Fibroblast of skin of scalp (primary cell): ENCODE measurements at places on chromosomes 11 and 22.

DNA sequence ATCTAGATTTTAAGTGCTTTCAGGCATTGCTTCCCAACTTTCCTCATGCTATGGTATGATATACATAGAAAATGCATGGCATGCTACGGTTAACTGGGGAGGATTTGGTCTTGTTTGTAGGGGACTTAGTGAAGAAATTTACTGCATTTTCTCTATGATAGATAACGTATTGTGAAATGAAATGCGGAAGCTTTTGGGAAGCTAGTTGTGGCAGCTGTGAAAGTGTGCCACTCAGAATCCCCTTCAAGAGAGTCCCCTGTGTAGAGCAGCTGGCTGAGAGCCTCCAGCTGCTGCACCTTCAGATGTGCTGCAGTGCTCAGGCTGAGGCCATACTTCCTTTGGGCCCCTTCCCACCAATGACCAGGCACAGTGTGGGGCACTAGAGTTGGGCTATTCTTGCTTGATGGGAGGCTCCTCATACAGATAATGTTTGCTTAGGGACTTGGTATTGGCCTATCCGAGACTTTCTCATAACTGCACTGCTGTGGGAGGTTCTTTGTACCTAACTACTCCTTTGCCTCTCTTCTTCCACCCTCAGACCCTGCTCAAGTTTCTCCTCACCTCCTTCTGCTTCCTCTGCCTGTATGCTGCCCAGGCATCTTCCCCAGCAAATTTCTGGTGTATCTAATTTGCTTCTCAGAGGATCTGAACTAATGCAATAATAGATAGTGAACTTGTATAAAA is 67.3 kb downstream of the HIPK3 start:
- no peak for DNase-seq

DNA sequence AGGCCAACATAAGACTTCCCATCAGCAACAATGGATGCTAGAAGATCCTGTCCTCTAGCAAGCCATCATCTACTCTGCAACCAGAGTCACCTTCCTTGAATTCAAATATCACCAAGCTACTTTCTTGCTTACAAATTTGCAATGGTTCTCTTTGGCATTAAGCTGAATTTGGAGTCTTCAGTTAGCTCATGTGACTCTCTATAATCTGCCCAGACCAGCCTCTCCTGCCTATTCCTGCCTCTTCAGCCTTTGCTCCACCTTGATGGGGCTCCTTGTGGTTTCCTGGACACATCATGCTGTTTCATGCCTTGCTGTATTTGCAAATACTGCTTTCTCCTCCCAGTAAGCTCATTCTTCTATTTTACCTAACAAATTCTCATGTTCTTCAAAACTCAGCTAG is 82.3 kb downstream of the RASSF10 start:
- DNase-seq: no peak

GRCh38 chr11:69387409-69387885 is 93.5 kb downstream of the MYEOV start:
- DNase-seq: no peak

GRCh38 chr22:46262449-46263215 is 511 bp downstream of the PKDREJ start:
- peak; percentile 60 for DNase-seq

GRCh38 chr22:44520465-44521094 is 22.5 kb upstream of the RTL6 start:
- no peak for DNase-seq

DNA sequence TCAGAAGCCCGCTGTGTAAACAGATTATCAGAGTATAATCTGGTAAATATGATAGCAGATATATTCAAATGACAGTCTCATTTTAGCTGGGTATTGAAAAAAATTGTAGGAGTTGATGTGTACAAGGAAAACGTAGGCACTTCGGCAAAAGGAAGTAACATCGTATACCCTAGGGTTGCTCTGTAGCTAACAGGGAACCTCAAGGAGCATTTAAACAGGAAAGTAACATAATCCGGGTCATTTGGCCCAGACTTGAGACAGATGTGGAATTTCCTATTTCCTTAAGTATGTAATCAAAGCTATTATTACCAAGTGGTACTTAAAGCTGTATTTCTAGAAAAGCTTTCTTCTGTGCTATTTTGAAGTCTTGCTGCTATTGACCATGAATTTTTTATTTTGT is 215.6 kb downstream of the DDX10 start:
- DNase-seq: no peak

DNA sequence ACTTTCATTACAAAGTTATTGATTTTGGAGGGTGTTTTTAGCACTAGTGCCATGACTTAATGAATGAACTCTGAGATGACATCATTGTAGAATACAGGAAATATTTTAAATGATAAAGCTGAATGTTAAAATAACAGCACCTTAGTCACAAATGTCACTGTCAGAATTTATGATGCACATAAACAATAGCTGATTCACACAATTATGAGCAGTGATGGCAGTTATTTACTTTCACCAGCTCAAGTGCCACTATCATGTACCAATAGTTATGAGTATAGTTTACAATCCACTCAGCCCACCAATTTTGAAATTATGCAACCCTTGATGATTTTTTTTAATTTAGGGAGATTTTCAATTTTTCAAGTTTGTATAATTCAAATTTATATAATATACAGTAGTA is 23.0 kb downstream of the SERPING1 start:
- no peak for DNase-seq

- DNase-seq: no peak
These were observed 136.4 kb downstream of the BUD13 start for GRCh38 chr11:116636341-116636929.

DNA sequence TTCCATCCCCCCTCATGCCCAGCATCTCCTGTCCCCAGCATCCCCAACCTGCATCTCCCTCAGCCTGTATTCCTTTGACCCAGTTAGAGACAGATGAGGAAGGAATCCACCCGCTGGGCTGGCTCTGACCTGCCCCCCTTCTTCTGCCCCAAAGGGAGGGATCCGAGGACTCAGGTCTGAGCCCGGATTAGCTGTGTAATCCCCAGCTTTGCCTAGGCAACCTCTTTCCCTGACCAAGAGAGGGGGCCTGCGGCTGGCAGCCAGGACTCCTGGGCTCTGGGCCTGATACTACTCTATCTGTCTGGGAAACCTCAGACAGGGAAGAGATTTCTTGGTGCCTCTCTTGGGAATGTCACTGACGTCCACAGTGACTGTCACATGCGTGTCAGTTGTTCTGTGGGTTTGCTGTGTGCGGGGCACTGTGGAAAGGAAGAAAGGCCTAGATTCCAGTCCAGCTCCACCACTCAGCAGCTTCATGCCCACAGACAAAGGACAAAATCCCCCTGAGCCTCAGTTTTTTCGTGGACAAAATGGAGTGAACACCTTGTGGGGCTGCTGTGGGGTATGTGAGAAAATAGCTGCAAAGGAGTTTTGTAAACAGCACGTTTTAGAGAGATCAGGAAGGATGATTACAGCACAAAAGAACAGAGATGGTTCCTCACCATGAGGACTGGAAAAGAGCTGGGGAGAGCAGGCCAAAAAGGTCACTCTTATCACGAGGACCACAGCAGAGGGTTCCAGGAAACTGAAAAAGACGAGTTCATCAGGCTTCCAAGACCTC is 1.3 kb upstream of the NDUFV1 start:
- DNase-seq: no peak

DNA sequence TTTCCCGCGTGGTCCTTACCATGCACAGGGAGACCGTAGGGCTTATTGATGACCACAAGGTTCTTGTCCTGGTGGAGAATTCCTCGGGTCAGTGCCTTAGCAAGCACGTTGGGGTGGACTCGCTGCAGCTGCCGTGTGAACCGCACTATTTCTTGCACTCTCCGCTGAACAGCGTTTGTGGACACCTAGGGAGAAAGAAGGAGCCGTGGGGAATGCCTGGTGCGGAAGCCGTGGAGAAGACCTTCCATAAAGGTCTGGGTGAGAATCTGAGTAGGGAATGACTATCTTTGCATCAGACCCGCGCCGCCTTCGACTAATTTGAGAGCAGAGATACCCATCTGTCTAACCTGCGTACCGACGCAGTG is 597 bp downstream of the RPUSD4 start:
- no peak for DNase-seq

GRCh38 chr11:27234043-27234668 is 128.9 kb downstream of the CCDC34 start:
- peak; percentile 99 for DNase-seq

- DNase-seq: no peak
These were observed at the start of gene GRAP2 for GRCh38 chr22:39900306-39901227. Gene GRAP2 (plus strand): TSS chr22:39901084. CDS start chr22:39947107, 46,023 bp downstream.

DNA sequence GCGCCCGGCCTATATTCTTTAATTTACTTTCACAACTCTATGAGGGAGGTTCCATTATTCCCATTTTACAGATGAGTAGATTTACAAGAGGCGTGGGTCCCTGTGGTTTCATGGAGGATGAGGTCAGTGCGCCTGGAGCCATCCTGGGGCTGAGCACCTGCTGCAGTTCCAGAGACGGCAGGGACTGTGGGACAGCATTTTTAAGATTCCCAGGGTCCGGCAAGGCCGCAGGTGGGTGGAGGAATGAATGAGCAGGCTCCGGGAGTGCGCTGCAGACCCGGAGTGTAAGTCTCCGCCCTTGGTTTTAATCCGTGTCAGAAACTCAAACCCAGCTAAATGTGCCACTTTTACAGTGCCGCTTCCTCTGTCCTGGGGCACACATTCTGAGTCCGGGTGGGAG is 4.1 kb upstream of the CHRM1 start:
- DNase-seq: no peak

DNA sequence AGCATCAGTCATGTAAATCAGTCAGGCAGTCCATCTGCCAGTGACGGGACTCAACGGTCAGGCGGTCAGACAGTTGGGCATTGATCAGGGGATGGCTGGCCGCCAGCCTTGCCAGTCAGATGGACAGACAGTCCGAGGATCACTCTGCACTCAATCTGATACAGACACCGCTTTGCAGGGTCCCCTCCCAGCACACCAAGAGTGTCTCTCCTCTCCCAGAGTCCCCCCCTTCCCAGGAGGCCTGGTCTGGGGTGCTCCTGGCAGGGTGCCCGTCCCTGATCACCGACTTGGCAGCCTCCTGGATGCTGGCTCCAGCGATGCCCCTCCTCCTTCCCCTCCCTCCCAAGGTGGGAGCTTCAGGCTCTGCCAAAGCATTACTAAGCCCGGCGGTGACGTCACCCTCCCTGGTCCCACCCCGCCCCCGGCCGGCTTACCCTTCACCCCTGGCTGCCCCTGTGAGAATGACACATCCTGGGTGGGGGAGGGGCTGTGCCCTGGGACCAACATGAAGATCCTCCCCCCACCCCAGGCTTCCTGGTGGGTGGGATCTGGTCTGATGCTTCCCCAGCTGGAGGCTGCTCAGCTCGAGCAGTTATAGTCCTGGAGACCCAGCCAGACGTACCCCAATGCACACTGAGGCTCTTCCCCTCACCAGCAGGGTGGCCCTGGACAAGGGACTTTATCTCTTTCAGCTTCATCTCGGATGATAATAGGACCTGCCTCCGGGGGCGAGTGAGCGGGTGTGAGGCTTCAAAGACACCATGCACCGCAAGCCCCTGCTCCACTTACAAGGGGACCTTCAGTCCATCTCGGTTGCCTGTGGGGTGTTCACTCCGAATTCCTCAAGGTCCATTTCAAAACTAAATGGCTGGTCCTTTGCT is 69.2 kb downstream of the CD82 start:
- peak; percentile 75 for DNase-seq

DNA sequence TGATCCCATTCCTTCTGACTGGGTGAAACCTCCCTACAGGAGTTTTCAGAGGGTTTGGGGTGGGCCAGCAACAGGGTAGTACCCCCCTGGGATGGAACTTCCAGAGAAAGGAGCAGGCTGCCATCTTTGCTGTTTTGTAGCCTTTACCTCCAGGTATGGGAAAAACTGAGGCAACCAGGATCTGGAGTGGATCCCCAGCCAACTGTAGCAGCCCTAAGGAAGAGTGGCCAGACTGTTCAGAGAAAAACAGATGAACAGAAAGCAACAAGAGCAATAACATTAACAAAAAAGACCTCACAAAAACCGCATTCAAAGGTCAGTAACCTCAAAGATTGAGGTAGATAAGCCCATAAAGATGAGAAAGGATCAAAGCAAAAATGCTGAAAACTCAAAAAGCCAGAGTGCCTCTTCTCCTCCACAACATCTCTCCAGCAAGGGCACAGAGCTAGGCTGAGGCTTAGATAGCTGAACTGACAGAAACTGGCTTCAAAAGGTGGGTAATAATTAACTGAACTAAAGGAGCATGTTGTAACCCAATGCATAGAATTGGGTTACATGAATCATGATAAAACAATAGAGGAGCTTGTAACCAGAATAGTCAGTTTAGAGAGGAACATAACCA is 1288.6 kb upstream of the CNTN5 start:
- no peak for DNase-seq

DNA sequence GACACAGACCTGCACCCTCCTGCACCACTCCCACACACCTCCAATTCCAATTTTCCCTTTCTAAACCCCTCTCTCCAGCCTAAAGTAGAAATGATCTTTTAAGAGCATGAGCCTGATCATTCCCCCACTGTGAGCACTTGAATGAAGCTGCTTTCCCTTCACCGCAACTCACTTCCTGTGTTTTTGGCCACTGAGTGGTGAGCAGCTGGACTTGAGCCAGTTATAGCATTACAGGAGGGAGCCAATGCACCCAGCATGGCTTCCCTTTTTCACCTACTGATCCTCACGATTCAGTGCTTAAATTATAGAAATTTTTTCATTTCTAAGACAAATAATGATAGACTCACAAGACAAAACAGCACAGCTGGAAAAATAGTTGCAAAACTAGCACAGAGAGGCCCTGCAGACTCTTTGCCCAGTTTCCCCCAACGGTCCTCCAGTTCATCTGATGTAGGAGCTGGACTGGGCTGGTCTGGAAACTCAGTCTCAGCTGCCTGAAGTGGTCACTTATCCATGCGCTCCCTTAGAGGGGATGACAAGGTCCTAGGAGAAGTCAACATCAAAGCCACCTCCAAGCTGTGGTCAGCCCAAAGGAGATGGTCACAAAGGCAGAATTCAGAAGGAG is 9.7 kb upstream of the APOL4 start:
- DNase-seq: peak; percentile 66

DNA sequence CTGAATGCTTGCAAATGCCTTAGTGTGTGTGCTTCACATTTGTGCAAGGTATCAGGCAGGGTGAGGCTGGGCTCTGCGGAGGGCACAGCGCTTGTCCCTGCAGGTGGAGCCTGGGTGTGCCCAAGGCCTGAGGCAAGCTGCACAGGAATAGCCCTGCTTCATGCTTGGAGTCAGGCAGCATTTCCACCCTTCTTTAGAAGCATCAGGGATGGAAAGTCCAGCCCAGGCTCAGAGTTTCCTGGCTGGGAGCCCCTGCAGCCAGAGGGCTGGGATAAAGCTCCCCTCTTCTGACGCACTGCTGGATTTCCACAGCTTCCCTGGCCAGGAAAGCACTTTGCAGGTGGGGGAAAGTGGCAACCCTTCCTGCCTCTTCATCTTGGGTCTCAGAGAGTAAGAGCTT is 63.4 kb downstream of the GALNT18 start:
- no peak for DNase-seq

- DNase-seq: no peak
These were observed 7.1 kb downstream of the RBX1 start for GRCh38 chr22:40958299-40958698.
